Endothelial cell (in vitro differentiated cells): ENCODE measurements at places on chromosomes 11 and 22.

- DNase-seq: no peak
Measured at GRCh38 chr22:46462726-46463371, 74.6 kb downstream of the CELSR1 start.

GRCh38 chr22:45846952-45847351 lies 130.0 kb downstream of the WNT7B start:
- DNase-seq: no peak

DNA sequence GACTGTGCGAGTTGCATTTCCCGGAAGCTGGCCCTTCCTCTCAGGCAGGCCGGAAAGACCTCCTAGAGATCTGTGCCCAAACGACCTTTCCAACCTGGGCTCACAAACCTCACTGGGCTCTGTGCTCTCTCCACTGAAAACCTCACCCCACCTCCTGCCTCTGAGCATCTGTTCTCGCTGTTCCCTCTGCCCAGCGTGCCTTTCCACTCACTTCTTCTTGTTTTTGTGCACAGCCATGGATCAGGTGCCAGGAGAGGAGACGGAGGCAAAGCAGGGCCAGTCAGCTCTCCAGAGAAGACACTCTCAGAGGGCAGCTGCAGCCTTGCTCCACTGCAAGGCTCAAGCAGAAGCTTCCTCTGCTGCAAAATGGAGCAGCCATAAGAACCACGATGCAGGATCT lies 10.9 kb upstream of the CPT1A start:
- no peak for DNase-seq

DNA sequence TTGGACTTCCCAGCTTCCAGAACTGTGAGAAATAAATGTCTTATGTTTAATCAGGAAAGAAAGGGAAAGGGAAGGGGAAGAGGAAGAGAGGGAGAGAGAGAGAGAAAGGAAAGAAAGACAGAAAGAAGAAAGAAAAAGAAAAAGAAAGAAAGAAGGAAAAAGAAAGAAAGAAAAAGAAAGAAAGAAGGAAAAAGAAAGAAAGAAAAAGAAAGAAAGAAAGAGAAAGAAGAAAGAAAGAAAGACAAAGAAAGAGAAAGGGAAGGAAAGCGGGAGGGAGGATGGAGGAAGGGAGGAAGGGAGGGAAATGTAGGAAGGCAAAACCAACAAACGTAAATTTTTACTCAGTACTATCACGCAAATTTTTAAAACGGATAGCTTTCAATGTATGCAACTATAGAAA lies 2281.8 kb downstream of the LRRC4C start:
- no peak for DNase-seq

DNA sequence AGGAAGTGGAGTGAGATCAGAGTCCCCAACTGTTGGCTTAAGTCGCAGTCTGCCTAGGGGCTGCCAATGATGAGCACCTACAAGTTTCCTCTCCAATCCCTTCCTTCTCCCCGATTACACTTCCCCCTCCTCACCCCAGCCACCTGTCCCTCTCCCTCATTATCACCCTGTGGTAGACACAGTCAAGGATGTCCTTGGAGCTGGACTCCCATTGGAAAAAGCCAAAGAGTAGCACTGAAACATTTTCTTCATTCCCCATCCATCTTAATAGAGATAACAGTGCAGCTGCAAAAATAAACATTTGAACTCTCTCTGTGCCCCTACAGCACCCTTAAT lies 146.2 kb downstream of the DBX1 start:
- no peak for DNase-seq

- peak; percentile 59 for DNase-seq
Measured at GRCh38 chr11:62546244-62546928, at the start of gene AHNAK. AHNAK (minus strand) TSS chr11:62546806; CDS start chr11:62536098, 10,708 bp downstream.

GRCh38 chr22:44620841-44621257 lies 81.2 kb upstream of the PRR5 start:
- no peak for DNase-seq
